ENCODE measurements at places on chromosomes 7 and 10.

DNA sequence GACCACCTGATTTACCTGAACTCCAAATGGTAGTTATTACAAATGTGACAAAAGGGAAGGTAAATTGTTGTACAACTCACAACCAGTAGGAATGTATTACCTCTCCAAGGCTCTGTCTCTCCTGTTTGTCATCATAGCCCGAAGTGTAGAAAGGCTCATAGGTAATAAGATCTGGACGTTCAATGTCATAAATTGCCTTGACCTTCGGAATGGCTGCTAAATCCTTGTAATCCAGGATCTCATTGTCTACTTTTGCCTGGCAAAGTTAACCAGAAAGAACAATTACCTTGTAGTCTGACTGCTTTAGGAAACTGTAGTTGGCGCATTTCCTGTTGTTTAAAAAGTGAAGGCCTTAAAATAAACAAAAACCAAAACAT, 68.6 kb upstream of the AFAP1L2 start:
- DNase-seq: no peak

GRCh38 chr10:100731407-100732240, 13.8 kb upstream of the PAX2 start:
- DNase-seq: no peak

GRCh38 chr7:66880053-66880452, 41.0 kb upstream of the TMEM248 start:
- DNase-seq: no peak

DNA sequence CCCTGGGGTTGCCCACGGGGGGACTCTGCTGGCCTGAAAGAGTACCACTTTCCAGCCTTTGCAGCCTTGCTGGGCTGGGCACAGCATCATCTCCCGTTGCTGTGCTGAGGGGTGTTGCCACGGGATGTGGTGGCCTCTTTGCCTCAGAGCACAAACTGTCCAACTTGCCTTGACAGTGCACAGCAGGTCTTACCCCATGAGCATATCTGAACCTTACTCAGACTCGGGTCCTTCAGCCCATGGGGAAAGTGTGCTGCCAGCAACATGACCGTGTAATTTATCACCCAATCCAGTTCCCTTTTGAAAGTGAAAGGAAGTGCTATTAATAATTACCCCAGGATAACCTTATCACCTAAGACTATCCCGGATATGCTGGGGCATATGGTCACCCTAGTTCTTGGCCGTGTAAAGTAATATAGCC, 46.8 kb downstream of the TBXAS1 start:
- DNase-seq: no peak

- no peak for DNase-seq
Observed at GRCh38 chr7:16098058-16098457, 323.3 kb downstream of the CRPPA start.

DNA sequence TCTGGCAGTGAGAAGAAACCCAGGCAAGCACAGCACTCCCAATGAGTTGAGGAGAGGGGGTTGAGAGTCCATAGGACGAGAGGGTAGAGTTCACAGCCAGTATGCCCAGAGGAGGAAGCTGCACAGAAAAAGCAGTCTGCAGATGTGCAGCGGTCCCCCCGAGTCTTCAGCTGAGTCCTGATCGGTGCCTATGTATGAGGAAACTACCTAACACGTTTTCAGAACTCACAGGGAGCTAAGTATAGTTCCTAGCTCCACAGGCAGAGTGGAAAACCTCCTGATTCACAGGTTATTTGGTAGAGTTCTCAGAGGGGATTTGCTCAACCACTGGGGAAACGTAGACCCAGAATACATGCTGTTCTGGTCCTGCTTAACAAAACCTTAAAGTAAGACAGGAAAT, 271.3 kb upstream of the CNTNAP2 start:
- no peak for DNase-seq

DNA sequence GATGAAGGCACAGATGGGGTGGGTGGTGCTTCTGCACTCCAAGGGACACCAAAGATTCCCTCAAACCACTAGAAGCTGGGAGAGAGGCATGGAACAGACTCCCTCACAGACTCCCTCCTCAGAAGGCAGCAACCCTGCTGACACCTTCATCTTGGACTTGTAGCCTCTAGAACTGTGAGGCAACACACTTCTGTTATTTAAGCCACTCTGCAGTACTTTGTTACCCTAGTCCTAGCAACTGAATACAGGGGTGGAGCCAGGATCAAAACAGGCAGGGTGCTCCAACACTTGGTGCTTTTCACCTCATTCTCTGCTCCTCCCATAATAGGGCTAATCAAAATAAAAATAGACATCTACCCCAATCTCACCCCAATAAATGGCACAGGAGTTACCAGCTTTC, 2.3 kb upstream of the GSTO1 start:
- DNase-seq: no peak

- no peak for DNase-seq
Observed at GRCh38 chr10:97889461-97890265, 40.0 kb downstream of the GOLGA7B start.

- DNase-seq: no peak
Observed at GRCh38 chr7:27351137-27351536, 108.5 kb downstream of the EVX1 start.

DNA sequence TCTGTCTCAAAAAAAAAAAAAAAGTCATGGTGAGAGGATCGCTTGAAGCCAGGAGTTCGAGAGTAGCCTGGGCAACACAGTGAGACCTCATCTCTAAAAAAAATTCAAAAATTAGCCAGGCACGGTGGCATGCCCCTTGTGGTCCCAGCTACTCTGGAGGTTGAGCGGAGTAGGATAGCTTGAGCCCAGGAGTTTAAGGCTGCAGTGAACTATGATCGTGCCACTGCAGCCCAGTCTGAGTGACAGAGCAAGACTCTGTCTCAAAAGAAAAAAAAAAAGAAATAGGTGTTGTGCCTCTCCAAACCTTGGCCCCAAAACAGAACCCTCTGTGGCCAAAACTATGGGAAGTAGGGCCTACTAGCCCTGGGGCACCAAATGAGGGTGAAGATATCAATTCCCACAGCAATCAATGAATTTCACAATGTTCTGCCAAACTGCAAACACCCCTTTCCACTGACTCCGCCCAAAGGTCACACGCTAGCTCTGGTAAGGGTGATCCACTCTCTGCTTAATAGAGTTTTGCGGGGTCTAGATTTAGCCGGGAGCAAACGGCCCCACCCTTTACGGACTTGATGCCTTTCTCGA, 16.9 kb downstream of the SSC4D start:
- DNase-seq: no peak

- DNase-seq: no peak
Observed at GRCh38 chr10:34206935-34207268, 608.2 kb downstream of the PARD3 start.

GRCh38 chr7:44881066-44881600, 4.2 kb downstream of the PURB start:
- DNase-seq: no peak

- DNase-seq: no peak
Observed at GRCh38 chr10:79247373-79248137, 99.7 kb upstream of the PPIF start.

GRCh38 chr10:7412928-7413282, 2.1 kb upstream of the SFMBT2 start:
- no peak for DNase-seq

- no peak for DNase-seq
Observed at GRCh38 chr7:38907066-38907465, 1.9 kb downstream of the VPS41 start.

GRCh38 chr7:74223711-74224510, 14.1 kb downstream of the LAT2 start:
- no peak for DNase-seq

DNA sequence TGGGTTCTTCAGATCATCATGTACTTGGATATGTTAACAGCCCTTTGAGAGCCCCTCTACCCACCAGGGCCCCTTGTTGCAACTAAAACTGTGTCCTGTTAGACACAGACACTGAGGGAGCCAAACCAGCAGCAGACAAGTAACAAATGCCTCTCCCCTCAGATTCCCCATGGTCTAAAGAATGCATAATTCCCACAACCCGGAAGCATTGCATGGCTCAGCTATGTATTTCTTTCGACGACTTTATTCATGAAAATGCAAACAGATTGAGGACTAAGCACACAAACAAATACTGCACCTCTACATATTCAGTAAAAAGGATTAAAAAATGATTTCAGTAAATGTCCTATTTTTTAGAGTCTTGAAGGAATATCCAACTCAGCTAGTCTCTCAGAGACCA, 70.1 kb upstream of the HECW1 start:
- DNase-seq: no peak
